ENCODE measurements at places on chromosomes 3 and 15.
A peak's percentile ranks its signal among the peaks of the same experiment; 100 is the strongest.

DNA sequence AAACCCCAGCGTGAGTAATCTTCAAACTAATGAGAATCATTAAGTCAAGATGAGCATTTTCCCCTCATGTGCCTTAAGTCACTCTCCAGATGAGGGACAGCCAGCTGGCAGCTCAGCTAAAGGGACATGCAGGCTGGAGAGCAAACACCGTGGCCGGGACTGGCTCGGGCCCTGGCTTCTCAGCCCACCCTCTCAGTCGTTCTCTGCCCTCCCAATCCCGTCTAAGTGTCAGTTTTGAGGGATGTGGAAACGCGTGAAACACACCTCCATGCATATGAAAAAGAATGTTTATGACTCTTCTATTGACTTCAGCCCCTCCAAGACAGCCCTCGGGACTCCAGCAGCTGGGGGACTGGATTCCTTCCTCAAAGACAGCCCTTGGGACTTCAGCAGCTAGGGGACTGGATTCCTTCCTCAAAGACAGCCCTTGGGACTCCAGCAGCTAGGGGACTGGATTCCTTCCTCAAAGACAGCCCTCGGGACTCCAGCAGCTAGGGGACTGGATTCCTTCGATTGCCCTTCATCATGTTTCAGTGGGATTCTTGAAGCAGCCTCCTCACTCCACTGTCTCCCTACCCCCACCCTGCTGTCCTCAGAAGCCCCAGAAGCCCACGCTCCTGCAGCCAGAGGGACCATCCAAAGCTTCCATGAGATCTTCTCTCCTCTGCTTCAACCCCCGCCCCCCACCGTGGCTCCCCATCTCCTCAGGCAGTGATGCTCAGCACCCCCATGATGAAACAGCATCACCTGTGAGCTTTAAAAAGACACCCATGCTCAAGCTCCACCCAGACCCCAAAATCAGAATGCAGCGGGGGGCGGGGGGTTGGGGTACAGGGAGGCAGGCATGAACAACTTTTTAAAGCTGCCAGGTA, 228.9 kb downstream of the XXYLT1 start:
- DNase-seq = no peak

DNA sequence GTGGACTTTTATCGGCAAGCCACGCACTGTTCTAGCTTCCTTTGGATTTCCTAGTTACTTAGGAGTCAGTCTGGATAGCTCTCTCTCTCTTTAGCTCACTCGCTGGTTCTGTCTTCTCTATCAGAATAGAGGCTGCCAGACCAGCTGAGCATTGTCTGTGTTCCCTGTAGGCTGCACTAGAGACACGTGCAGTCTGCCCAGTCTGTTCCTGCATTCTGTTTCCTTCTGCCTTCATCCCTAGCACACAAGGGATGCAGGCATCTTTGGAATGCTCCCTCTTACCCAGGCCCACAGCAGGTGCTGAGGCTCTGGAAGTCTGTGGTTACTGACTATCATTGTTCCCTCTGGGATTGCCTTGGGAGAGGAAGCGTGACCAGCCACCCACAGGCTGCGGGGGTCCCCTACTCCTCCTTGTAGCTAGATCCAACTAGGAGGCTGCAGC, 322.8 kb downstream of the ZNF621 start:
- DNase-seq = peak; percentile 32

DNA sequence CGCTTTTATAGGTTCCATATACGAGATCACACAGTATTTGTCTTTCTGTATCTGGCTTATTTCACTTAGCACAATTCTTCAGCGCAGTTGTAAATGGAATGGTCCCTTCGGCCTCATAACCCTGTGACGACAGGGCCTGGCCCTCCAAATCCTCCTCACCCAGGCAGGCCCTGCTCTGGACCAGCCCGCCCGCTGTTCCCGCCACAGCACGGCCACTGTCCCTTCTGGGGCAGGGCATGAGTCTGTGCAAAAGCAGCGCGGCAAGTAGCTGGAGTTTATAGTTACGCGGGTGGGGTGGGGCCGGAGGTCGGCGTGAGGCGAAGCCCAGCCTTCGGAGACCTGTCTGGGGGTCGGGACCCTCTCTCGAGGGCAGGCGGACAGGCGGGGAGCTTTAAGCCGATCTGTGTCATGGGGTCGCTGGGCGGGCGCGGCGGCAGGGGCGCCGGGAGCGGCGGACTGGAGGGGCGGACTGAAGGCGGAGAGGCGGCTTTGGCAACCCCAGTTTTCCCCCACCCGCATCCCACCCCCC, 543 bp downstream of the ARPIN start:
- DNase-seq = peak; percentile 12

GRCh38 chr15:91874171-91874570, 20.7 kb downstream of the SLCO3A1 start:
- DNase-seq = no peak

GRCh38 chr15:86676002-86676401, 596.3 kb downstream of the AGBL1 start:
- DNase-seq = no peak

GRCh38 chr15:76636059-76636458, 269.1 kb downstream of the SCAPER start:
- DNase-seq = no peak

DNA sequence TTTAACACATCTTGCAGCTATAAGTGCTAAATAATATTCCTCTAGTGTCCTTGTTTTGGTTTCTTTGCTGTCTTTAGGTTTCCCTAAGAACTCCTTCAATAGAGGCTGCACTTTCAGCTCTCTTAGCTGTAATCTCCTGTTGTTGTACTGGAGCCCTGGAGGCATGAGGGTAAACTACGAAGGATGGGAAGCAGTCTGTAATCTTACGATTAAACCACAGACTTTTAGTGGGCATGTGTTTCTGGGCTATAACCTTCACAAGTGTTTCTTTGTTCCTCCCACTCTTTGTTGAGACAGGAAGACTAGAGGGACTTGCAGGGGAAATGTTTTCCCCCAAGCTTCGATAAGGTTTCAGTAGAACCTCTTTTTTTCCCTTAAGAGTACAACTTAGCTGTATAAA, 1058.1 kb downstream of the NSUN3 start:
- DNase-seq = no peak

DNA sequence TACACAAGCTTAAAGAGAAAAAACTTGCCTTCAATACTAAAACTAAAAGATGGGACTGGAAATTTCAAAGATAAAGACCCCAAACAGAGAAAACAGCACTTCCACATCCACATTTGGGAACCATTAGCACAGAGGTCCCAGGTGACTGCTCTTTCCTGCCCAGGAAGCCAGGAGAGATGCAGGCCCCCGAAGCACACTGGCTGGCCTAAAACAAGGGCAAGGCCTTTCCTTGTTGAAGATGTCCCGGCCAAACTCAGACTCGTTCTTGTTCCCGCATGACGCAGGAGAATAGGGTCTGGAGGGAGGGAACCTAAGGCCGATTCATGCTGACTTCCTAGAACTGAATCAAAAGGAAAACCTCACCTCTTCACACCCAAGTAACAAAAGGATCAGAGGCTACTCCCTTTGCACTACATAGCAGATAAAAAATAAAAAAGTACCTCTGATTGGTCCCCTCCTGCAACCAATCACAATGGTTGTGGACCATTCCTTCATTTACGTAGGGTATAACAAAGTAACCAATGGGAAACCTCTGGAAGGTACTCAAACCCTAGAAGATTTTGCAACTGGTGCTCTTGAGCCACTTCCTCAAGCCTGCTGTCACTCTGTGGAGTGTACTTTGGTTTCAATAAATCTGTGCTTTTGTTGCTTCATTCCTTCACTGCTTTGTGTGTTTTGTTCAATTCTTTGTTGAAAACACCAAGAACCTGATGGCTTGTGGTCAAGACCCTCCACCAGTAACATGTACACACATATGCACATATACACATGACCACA, 48.7 kb downstream of the EFCAB12 start:
- no peak for DNase-seq

DNA sequence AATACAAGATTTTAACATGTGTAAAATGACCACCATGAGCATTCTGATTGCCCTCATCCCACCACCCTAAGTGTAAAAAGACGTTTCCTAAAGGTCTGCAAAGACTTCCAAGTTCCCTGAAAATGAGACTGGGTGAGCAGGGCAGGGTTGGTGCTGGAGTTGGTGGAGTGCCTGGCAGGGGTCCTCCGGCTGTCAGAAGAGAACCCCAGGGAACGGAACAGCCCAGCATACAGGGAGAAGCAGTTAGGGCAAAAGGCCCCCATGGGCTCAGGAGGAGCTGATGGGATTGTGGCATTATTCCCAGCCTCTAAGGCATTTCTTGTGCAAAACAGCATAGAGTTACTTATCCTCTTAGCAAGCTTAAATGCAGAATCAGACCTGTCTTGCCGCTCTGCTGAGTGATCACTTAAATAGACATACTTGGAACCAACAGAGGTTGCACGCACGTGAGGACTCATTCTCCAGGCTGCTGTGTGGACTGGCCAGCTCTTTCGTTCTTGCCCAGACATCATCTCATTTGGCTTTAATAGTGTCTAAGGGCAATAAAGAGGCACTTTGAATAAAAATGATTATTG, 36.0 kb downstream of the XYLB start:
- no peak for DNase-seq

- no peak for DNase-seq
Measured at GRCh38 chr15:99734575-99734974, 1.3 kb upstream of the LYSMD4 start.

- DNase-seq = no peak
Measured at GRCh38 chr15:43525131-43525530, 7.7 kb downstream of the MAP1A start.

GRCh38 chr3:139578783-139579182, 39.2 kb upstream of the RBP1 start:
- no peak for DNase-seq

DNA sequence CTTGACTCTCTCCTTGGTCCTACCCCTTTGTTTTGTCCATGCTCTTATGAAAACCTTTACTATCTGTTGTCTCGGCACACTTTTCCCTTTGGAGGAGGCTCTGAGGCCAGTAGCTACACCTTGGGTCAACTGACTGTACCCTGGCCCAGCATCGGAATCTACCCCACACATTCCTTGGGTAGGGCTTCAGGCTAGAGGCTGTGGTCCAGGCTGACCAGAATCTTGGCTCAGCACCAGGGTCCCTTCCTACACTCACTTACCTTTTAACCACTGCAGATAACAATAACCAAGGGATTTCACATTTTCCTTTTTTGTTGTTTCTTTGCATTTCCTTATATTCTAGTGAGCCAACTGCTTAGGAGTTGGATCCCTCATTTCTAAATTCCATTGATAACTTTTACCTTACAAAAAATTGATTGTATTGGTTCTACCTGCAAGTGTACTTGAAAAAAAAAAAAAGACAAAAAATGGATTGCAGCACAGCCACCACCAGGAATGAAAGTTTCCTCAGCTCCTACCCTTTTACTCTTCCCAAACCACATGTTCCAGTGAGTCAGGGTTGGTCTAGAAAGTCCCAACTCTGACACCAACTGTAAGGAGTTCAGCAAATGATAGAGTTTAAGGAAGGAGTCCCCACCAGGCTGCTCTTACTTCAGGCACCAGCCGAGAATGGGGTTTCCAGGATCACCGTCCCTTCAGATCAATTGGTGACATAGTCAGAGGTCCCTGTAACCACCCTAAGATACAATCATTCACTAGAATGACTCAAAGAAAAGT, 95.6 kb downstream of the FBLN2 start:
- DNase-seq = peak; percentile 18

DNA sequence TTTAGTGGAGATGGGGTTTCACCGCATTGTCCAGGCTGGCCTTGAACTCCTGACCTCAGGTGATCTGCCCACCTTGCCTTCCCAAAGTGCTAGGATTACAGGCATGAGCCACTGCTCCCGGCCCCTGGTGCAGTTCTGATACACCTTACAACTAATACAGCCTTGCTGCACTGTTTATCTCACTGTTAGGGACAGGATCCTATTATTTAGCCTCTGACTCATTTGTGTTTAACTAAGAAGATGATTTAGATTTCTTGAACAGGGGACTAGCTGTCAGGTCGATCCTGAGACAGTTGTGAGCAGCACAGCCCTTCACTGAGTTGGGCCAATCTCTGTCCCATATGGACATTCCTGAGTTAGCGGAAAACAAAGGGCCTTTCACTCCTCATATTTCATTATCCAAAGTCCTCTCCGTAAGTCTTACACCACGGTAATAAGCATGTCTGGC, 19.2 kb downstream of the GYG1 start:
- DNase-seq = no peak

- DNase-seq = no peak
Measured at GRCh38 chr15:85454403-85454802, 74.0 kb downstream of the AKAP13 start.

DNA sequence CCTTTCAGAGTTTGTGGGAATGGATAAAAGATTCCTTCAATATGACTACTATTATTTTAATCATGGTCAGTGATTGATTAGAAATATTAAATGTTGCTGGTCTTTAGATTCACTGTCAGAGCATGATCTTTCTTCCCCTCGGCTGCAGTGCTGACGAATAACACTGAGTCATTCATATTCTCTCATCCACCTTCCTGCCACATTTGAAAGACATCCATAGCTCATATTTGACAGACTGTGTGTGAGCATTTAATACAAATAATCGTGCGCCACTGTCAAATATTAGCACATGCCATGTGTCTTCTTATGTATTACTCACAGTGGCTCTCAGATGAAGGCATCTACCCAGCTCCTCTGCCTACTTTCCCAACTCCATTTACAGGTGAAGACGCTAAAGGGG, 476.5 kb upstream of the TPRG1 start:
- no peak for DNase-seq

DNA sequence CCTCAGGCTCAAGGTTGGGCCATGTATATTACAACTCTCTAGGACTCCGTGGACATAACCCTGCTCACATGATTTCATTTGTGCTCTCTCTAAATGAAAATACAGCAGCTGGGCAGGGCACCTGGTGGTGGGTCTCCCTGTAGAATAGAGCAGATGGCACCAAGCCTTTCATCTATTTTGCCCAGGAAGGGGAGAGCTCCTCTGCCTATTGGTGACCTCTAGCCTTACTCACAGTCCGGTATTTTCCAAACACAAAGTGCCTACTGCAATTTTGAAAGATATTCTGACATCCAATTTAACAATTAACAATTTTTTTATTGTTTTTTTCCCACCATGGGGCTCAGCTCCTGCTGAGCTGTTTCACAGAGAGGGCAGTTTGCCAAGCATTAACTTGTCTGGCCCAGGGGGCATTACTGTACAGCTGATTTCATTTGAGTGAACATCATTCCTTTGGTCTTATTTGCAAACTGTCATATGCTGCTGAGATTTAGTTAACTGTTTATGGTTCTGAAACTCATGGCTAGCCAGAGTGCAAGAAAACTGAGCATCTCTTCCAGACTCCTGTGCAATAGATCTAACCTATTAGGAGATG, 474.0 kb downstream of the EPHB1 start:
- DNase-seq = no peak

- DNase-seq = no peak
Measured at GRCh38 chr3:19103510-19103909, 44.8 kb upstream of the KCNH8 start.

GRCh38 chr3:98782824-98783500, 19.8 kb downstream of the ST3GAL6 start:
- no peak for DNase-seq

DNA sequence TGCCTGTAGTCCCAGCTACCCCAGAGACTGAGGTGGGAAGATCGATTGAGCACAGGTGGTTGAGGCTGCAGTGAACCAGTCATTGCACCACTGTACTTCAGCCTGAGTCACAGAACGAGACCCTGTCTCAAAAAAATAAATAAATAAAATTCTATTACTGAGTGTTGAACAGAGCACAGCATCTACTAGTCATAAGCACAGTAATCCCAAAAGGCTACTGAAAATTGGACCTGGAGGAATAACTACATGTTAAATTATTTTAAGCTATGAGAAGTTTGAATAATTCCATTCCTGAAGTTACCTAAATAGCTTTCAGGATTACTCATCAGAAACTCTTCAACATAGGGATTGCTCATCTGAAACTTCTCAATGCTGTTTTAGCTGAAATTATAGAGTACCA, 43.4 kb downstream of the ARMC8 start:
- DNase-seq = peak; percentile 49

- no peak for DNase-seq
Measured at GRCh38 chr3:25818335-25818734, 28.4 kb downstream of the OXSM start.
